ENCODE measurements at places on chromosomes 6 and 20.

GRCh38 chr20:40493549-40493948 lies 195.5 kb downstream of the MAFB start:
- no peak for DNase-seq

DNA sequence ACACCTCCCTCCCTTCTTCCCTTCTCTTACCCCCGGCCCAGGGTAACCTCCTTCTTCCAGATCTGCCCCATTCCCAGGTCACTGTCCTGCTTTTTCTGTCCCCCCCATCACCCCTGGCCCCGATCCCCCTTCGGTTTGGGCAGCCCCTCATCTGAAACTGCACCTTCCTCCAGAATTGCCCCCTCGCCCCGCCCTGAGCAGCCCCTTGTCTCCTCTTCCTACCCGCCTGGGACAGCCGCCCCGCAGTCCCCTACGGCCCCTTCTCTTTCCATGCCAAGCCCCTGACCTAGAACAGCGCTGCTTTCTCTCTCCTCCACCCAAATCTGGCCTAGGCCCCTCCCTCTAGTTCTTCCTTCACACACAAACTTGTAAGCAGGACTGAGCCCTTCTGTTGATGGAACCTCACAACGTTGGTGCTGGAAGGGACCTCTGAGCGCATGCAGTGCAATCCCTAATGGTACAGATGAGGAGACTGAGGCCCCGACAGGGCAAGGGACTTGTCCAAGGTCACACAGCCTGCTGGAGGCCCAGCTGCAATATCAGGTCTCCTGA lies 630 bp downstream of the PPP2R5D start:
- DNase-seq, result no peak

DNA sequence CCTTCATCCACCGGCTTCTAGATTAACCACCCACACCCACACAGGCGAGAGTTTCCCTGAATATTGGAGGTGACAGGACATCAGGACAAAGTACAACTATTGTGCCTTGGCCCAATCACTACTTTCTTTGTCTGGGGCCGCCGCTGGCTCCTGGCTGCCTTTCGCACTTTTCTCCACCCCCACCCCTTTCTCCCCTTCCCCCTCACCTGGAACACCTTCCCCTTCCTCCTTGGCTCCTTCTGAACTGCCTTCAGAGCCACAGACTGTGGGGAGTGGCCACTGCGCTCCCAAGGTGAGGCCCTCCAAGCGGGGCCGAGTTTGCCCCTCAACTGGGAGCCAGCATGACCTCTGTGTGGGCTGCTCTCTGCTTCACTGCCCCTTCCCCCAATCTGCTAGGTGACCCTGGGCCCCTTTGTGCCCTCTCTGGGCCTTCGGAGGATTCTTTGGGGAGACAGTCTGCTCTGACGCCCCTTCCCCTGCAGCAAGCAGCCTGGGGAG lies 3.0 kb upstream of the VEGFA start:
- no peak for DNase-seq

DNA sequence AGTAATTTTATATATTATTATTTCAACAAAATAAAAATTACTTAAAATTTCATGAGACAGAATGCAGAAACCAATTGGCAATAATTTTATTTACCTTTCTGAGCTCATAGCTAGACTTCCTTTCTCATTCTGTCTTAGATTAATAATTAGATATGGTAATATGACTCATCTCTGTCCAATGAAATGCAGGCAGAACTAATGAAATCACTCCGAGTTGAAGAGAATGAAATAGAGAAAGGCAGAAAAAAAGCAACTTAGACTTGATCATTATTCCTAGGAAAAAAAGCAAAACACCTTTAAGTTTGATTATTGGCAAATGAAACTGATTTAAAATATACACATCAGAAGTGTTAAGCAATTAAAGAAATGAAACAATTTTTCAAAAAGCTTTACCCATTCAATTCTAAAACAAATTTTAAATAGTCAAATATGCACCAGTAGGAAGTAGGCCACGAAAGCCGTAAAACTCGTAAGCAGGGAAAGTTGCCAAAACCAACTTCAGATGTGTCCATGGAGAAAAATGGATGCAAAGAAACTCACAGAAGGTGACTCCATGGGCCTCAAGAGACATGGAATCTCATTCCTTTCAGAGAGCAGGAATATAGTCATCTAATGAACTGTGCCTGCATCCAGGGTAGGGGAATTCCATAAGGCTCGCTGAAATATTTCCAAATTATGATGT lies 293.8 kb upstream of the RGS17 start:
- DNase-seq, result no peak

GRCh38 chr20:63682384-63683139 lies 13.9 kb upstream of the TNFRSF6B start:
- DNase-seq, result no peak

- no peak for DNase-seq
Measured at GRCh38 chr20:46423342-46423741, 16.9 kb upstream of the ELMO2 start.

GRCh38 chr6:30557683-30557981 lies 537 bp downstream of the PRR3 start:
- DNase-seq, result no peak

GRCh38 chr6:149169761-149170511 lies 147.6 kb upstream of the TAB2 start:
- DNase-seq, result no peak

GRCh38 chr6:107641500-107641941 lies 151.6 kb downstream of the SOBP start:
- no peak for DNase-seq

DNA sequence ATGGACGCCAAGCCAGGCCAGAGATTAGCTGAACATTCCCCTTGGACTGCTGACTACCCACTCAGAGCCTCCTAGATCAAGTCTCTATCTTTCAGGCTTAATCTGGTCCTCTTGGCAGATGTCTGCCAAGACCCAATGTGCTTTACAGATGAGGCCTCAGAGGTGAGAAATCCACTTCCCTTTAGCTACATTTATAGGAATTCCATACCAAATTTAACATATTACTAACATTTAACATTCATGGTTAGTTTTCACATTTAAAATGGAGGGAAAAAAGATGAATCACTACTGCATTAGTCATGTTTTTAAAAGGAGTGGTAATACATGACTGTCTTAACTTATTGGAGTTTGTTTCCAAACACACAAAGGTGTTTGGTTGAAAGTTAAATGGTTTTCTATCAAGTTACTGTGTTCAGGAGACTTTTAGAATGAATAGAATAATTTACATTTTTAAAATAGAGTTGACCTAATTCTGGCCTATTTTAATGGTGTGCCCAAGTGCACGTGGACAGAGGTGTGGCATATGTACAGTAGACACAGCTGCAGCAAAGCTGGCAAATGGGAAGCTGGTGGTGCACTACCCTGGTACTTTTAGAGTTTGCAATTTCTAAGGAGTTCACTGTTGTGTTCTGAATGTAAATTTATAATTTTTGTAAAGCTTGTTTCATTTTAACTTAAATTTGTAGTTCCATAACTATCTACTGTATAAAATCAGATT lies 41.9 kb upstream of the CALHM6 start:
- DNase-seq, result no peak

- DNase-seq, result no peak
Measured at GRCh38 chr6:131682442-131682841, 18.8 kb downstream of the OR2A4 start.

- no peak for DNase-seq
Measured at GRCh38 chr6:111766201-111766857, 106.9 kb downstream of the FYN start.

- DNase-seq, result no peak
Measured at GRCh38 chr20:37349517-37350491, 3.9 kb downstream of the SRC start.

Measured in NCI-H510A (cell line).